ENCODE measurements at places on chromosomes 1 and 21. TPM values are rescaled to one million over a fixed set of nuclear protein-coding genes. Genes with fewer than 3 reads are reported as not detected.

DNA sequence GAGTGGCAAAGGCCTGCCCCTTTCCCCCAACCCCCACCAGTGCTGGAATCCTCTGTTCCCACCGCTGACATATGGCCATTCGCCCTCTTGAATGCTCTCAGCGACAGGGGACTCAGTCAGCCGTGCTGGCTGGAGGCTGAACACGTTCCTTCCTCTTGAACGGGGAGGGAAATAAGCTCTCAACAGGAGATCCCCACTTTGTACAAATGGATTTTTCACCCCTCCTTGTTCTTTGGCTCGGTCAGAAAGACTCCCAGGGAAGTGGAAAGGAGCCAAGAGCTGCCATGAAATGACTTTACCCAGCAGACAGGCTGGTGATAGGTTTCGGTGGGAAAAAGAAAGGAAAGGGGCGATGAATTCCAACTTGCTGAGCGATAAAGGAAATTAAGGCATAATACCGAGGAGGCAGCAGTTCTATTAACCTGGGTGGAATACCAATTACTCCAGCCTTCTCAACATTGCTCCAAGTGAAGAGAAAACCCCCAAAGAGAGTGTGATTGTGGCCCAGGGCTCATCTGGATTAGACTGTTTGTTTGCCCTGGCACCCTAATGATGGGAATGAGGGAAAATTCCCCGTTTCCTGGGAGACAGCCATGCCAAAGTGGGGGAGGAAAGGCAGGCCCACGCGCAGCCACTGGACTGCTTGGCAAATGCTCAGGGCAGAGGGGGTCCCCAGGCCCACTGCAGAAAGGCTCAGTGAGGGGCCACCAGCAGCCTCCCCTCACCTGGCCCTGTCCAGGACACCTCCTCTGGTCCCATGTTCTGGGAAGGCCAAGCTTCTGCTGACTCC is 23.9 kb downstream of the LRP8 start:
- no peak for DNase-seq
- peaks cover 3% of the 10 kb centered on the region for H3K36me3 ChIP-seq
- H3K4me1 ChIP-seq, result peaks cover 12% of the 10 kb centered on the region
- no peak overlapping the region for H3K4me3 ChIP-seq
- no peaks in the 10 kb centered on the region for H3K27me3 ChIP-seq

DNA sequence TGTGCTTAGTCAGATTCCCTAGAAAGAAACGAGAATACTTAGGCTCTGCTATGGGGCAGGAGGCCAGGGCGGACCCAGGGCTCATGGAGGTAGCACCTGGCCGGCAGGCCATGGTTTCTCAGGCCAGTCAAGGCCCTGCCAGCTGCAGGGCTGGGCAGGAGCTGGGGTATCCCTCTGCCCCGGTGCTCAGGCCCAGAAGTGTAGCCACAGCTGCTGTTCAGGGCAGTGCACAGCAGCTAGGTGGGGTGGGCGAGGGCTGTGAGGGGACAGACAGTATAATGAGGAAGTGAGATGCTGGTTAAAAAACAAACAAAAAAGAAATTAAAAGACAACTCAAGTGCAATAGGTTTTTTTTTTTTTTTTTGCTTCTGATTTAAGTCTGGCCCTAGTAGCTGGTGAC is 34.0 kb upstream of the EDN2 start:
- no peak for DNase-seq
- peaks cover 6% of the 10 kb centered on the region for H3K4me1 ChIP-seq
- H3K36me3 ChIP-seq, result peaks cover 5% of the 10 kb centered on the region
- H3K27ac ChIP-seq, result no peak overlapping the region
- H3K27me3 ChIP-seq, result no peaks in the 10 kb centered on the region
- no peak overlapping the region for H3K4me3 ChIP-seq

DNA sequence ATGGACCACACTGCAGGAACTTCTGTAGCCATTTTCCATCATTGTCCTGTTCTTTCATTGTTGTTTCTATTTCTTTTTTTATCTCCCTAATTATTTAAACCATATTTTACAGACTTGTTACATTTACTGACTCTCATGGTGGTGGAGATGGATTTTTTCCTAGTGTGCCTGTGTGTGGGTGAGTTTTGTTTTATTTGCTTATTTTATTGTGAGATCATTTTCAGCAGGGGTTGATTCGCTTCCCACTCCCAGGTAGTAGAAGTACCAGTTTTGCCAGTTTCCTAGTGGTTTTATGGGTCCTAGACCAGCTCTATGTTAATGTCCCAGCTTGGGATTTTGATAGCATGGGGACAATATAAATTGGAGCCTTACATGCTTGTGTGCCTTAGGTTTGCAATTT is 80.0 kb upstream of the BACH1 start:
- no peaks in the 10 kb centered on the region for H3K36me3 ChIP-seq
- H3K27me3 ChIP-seq, result no peaks in the 10 kb centered on the region
- H3K4me3 ChIP-seq, result no peak overlapping the region
- peaks cover 9% of the 10 kb centered on the region for H3K4me1 ChIP-seq
- no peak overlapping the region for H3K27ac ChIP-seq

DNA sequence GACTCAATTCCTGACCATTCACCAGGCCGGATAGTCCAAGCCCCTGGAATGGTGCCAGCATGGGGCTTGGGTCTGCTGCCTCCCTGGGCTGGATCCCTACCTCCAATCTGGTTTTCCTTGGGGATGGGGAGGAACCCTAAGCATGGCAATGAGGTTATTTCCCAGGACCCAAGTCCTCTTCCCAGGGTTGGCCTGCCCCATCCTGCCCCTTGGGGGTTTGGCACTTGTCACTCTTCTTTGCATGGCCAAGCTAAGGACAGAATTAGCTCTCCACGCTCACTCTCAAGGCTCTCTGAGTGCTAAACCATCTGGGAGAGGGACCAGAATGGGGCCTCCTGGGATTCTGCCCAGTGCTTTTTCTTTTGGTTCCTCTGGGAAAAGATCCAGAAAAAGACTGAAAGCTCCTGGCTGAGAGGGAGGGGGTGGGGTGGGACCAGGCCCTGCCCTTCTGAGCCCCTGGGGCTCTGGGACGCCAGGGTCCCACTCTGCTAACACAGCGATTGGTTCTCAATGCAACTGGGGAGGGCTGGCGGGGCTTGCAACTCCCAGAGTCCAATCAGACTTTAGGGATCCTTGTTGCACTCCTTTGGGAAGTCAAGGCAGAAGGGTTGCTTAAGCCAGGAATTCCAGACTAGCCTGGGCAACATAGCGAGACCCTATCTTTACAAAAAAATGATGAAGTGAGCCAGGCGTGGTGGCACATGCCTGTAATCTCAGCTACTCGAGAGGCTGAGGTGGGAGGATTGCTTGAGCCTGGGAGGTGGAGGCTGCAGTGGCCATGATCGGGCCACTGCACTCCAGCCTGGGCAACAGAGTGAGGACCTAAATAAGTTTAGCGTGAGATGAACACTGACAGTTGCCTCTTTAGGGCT is 52.7 kb downstream of the DHRS3 start:
- H3K4me3 ChIP-seq, result no peak overlapping the region
- no peaks in the 10 kb centered on the region for H3K27me3 ChIP-seq
- H3K27ac ChIP-seq, result no peak overlapping the region
- H3K36me3 ChIP-seq, result peaks cover 33% of the 10 kb centered on the region
- H3K4me1 ChIP-seq, result peaks cover 4% of the 10 kb centered on the region

GRCh38 chr1:218829097-218829496 is 344.6 kb upstream of the LYPLAL1 start:
- no peak for DNase-seq
- no peaks in the 10 kb centered on the region for H3K27me3 ChIP-seq
- H3K4me1 ChIP-seq, result no peaks in the 10 kb centered on the region

DNA sequence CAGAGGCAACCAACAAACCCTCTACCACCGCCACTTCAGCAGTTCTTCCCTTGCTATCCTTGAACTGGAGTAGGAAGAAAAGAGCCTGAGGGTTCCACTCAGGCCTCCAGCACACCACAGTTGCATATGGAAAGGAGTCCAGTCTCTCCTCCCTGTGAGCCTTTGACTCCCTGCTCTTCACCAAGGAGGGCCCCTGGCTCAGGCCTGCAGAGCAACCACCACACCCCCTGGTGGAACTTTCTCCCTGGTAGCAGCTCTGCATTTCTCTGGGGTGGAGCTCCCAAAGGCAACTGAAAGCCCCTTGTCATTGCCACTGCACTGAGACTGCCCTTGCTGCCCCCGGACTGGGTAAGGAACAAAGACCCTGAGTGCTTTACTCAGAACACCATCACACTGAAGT is 1021.5 kb upstream of the ADGRL2 start:
- H3K27me3 ChIP-seq, result no peaks in the 10 kb centered on the region
- H3K27ac ChIP-seq, result no peak overlapping the region
- no peak overlapping the region for H3K4me3 ChIP-seq
- H3K36me3 ChIP-seq, result no peaks in the 10 kb centered on the region

DNA sequence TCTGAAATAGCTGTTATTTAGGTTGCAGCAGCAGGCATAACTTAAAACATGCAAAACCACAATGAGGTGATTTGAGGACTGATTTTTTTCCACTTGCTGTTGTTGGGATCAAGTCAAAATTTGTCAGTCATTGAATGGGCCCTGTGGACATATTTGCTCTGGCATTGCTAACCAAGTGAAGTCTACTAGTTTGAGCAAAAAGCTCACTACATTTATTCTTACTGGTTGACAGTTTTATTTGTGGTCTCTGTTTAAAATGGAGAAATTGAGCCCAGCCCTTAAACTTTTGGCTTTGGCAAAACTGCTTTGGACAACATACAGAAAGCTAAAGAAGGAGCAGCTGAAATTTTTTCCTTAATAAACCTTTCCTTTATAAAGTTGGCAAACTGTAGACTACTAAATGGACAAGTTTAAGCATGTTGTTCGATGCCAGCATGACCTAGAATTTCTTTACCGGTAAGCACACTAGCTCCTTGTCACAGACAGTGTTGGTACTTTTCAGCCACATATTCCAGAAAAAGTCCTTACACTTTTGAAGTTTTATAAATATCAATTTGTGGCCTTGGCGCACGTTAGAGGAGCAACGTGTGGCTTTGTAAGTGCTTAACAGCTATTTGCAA is 234.6 kb downstream of the USP25 start:
- no peaks in the 10 kb centered on the region for H3K36me3 ChIP-seq
- no peaks in the 10 kb centered on the region for H3K27me3 ChIP-seq
- no peak overlapping the region for H3K4me3 ChIP-seq
- H3K4me1 ChIP-seq, result no peaks in the 10 kb centered on the region

- no peak overlapping the region for H3K27ac ChIP-seq
- H3K36me3 ChIP-seq, result peaks cover 5% of the 10 kb centered on the region
- H3K4me1 ChIP-seq, result no peaks in the 10 kb centered on the region
- H3K4me3 ChIP-seq, result no peak overlapping the region
These were observed 22.3 kb upstream of the ZZZ3 start for GRCh38 chr1:77704736-77705135.

PLEKHO1 gene
- total RNA-seq, result 21.9 TPM

SMIM1 gene
- 3.4 TPM for total RNA-seq

NUP210L gene
- total RNA-seq, result 0.07 TPM

ADAMTSL4 gene
- total RNA-seq, result 0.86 TPM
